ENCODE measurements at places on chromosomes 11 and 22.

DNA sequence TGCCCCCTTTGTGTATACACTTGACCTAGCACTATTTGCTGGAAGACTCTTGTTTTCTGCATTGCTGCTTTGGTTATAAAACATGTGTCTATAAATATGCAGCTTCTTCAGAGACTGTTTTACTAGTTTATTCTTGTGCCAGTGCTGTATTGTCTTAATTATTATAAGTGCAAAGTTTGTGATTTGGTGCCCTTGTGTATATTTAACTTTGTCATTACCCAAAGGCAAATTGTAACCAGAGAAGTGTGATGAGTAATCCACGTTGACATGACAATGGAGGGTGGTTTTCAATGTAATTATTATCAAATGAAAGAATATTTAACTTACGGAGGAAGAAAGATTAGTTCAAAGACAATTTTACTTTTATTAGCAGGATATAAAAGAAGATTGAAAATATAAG lies 75.0 kb upstream of the PRODH start:
- no peak for DNase-seq

DNA sequence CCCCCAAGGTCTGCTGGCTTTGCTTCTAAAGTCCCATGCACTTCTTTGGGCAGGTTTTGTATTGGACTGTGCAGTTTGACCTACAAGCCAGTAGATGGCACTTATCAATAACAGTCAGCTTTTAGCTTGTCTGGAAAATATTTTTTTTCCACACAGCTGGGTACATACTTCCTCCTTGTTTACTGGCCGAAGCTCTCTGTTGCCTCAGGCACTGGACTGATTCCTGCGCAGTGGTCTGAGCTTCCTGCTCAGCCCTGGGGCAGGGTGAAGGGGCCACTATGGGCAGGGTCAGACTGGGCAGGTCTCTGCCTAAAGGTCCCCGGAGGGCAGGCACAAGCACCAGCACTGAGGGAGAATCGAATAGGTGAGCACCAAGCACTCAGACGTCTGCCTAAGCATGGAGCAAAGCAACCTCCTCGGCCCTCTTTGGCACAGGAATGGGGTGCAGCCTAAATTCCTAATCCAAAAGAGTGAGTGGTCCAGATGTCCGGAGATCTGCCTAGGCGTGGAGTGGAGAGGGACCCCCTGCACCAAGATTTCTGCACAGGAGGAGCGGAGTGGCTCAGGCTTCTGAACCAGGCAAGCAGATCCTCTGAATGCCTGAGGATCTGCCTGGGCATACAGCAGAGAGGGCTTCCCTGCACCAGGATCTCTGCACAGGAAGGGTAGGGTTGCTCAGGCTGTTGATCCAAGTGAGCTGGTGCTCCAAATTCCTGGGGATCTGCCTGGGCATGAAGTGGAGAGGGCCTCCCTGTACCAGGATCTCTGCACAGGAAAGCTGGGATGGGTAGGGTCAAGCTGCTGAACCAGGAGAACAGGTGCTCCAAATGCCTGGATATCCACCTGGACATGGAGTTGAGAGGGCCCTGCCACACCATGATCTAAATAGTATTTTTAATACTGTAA lies 105.9 kb upstream of the C11orf58 start:
- no peak for DNase-seq

GRCh38 chr22:48474881-48475280 lies 1352.8 kb downstream of the BRD1 start:
- no peak for DNase-seq

DNA sequence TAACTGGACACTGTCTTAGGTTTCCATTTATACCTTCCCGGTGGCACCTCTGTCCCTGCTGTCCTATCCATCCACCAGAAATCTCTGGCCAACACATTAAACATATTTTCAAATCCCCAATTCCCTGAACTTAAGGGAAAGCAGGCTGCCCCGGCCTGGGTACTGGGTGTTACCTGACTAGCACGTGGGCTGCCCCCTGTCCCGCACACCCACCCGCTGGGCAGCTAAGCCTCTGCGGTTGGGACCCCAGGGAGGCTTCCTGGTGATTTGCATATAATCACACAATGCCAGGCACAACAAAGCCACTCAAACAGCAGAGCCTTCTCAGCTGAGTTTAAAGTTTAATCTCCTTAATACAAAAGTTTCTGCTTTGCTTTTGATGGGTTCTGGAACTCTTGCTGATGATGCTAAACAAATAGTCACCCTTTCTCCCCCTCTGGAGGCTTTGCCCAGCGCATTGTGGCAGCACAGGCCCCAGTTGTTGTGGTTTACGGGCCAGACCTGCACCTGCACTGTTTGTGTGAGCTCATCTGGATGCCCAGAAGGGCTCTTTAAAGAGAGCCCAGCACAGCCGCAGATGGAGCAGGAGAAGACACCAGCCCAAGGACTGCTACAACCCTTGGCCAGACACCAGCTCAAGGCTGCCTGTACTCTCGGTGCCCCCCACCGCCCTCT lies 59.9 kb upstream of the POU2AF1 start:
- no peak for DNase-seq
